ENCODE measurements at places on chromosomes 3 and 15. TPM values are rescaled to one million over a fixed set of nuclear protein-coding genes. Genes with fewer than 3 reads are reported as not detected.

Gene MRPS11
- polyA plus RNA-seq, result 67.7 TPM

DNA sequence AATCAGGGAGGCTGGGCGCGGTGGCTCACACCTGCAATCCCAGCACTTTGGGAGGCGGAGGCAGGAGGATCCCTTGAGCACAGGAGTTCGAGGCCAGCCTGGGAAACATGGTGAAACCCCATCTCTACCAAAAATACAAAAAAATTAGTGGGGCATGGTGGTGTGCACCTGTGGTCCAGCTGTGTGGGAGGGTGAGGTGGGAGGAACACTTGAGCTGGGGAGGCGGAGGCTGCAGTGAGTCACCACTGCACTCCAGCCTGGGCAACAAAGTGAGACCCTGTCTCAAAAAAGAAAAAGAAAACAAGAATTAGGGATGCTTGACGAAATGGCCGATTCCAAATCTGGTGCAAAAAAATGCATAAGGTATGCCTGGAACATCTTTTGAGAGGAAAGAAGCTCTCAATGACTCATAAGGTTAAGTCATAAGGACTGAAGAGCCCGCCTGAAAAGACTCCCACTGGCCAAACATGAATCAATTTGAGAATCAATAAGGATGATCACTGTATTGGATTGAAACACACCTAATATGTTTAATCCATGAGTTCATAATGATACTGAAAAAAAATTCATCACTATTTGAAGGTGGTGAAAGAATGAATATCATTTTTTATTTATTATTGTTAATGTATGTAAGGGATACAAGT, 27.7 kb downstream of the BLM start:
- DNase-seq, result no peak

GRCh38 chr3:179265875-179266274, 15.0 kb upstream of the KCNMB3 start:
- no peak for DNase-seq

DNA sequence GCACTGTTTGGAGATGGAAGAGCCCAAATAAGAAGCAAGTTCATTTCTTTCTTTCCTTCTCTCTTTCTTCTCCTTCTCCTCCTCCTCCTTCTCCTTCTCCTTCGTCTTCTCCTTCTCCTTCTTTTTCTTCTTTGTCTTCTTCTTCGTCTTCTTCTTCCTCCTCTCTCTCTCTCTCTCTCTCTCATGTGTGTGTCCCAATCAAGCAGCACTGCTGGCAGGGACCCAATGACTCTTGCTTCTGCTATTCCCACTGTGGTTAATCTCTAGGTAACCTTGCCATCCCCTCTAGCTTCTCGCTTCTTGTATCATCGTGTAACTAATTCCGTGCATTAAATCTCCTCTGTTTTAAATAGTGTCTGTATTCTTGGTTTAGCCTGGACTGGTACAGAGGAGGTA, 26.1 kb upstream of the ZNF280D start:
- no peak for DNase-seq

GRCh38 chr15:85414037-85414436, 33.6 kb downstream of the AKAP13 start:
- no peak for DNase-seq

- DNase-seq, result peak; percentile 34
These were observed 145.3 kb downstream of the RORA start for GRCh38 chr15:61083788-61084134.

- DNase-seq, result peak; percentile 62
These were observed 148 bp downstream of the RBMS3 start for GRCh38 chr3:29281094-29281343.
